ENCODE measurements at places on chromosomes 2 and 18.
A peak's percentile ranks its signal among the peaks of the same experiment; 100 is the strongest.

DNA sequence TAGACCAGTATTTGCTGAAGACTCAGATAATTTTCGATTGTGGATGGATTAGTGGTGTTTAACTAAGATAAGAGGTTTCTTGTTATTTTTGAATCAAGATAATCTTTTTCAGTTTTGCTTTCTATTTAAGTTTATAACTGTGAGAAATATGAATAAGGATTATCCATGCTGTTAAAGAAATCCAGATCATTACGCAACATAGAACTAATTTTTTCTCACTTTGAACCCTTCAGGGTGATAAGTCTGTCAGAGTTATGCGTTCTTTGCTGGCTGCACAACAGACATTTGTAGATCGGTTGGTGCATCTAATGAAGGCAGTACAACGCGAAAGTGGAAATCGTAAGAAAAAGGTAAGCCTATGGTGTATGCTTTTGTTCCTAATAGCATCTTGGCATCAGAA lies 74.1 kb downstream of the PIK3C3 start:
- no peak for DNase-seq

DNA sequence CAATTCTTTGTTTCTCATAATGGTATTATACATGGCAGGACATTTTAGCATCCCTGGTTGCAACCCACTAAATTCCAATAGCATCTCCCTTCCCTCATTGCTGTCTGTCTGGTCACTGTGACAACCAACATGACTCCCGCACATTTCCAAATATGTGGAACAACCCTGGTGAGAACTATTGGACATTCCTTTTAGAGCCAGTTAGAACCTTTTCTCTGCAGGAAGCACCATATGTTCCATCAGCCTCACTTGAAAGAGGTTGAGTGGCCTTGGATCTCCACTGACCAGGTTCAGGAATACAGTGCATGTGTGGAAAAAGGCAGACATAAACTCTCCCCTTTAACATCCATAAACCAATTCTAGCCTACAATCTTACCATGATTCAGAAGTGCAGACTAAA lies 25.9 kb upstream of the GLS start:
- DNase-seq = no peak

DNA sequence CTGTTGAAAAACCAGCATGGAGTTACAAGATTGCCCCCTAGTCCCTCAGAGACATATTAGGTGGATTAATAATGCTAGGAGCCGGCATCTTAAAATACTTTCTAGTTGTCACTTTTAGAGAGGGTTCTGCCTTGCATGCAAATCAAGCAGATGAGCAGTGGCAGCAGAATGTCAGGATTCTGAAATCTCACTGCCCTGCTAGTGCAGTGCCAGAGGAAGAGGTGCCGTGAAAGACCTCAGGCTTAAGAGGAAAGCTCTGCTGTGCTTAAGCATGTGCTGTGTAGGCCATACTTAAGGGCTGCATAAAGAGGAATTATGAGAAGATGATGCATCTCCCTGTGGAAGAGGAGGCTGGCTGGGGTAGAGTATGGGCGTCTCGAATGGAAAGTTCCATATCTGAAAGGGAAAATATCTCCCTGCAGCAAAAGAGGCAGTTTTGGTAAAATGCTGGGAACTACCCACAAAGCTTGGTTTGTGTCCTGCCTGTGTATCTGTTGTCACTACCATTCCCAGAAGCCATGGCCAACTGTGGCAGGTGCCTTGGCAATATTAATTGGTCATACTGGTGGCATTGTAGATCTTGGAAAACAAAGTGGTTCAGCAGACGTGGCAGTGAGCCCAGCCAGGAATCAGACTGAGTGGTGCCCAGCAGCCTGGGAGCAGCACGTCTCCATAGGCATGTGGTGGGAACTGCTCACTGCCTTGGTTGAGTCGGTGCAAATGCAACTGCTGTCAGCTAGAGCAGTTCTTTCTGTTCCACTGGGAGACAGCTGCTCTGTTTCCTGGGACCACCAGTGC lies 131.9 kb downstream of the EVA1A start:
- no peak for DNase-seq

DNA sequence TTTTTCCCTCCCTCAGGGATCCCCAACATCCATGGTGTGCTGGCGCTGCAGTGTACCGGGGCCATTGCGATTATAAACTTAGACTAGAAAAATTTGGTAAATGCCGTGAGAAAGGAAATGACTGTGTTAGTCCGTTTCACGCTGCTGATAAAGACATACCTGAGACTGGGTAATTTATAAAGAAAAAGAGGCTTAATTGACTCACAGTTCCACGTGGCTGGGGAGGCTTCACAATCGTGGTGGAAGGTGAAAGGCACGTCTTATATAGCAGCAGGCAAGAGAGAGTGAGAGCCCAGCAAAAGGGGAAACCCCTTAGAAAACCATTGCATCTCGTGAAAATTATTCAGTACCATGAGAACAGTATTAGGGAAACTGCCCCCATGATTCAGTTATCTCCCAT lies 44.3 kb downstream of the NTSR2 start:
- DNase-seq = no peak

GRCh38 chr2:160394153-160394552 lies 99.5 kb downstream of the RBMS1 start:
- DNase-seq = no peak

- DNase-seq = no peak
These were observed 361.5 kb downstream of the DSEL start for GRCh38 chr18:67154979-67155378.

DNA sequence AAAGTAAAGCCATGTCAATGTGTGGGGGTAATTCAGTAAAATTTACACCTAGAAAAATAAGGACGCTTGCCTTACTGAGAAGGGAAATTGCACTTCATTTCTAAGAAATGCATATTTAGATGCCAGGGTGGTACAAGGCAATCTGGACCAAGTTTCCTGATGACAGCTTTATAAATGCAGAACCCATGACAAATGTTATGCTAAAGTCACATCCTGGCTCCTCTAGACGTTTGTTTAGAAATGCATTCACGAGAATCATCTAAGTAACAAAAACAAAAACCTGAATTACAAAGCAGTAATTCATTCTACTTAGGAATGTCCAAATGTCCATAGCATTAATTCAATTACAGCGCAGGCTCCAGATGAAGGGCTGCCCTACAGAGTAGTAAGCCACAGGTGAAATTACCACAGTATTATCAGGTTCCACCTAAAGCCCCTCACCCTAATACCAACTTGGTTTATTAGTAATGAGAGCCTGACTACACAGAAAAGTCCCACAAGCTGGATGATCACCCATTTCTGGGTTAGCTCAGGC lies 49.8 kb downstream of the REV1 start:
- DNase-seq = no peak

DNA sequence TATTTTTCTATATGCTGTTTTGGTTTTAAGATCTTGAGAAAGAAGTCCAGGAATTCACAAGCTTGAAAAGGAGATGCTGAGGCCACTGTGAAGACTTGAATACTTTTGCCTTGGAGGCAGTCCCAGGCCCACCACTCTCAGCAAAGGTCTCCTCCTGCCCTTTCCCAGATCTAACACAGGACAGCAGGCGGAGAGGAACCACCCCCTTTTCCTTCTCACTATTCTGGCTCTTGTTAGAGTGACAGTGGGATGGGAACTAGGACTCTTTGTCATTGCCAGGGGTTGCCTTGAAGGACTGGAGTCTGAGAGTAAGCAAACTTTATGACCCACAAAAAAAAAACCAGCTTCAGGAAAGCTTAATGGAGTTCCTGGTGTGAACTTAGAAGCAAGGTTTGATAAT lies 54.7 kb downstream of the E2F6 start:
- DNase-seq = no peak

GRCh38 chr18:62837011-62837410 lies 121.7 kb downstream of the PHLPP1 start:
- DNase-seq = no peak

- DNase-seq = no peak
These were observed 804.3 kb downstream of the DCDC2C start for GRCh38 chr2:4507661-4508060.

DNA sequence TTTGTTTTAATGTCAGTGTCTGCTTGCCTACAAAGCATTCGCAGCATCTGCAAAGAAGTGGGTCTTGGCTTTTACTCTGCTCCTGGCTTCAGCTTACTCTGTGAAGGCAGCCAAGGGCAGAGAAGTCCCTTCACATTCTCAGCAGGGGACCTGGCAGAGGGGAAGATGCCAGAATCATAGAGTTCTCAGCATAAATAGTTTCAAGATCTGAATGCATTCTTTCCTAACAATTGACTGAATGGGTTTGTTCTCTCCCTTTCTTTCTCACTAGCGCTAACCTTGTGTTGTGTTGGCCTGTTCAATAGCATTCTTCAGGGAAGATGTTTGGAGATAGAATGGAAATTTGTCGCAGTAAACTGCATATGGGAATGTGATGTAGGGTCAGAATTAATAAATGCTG lies 106.9 kb downstream of the FARSB start:
- DNase-seq = no peak

- DNase-seq = no peak
These were observed 36.6 kb upstream of the ID2 start for GRCh38 chr2:8645176-8645831.

DNA sequence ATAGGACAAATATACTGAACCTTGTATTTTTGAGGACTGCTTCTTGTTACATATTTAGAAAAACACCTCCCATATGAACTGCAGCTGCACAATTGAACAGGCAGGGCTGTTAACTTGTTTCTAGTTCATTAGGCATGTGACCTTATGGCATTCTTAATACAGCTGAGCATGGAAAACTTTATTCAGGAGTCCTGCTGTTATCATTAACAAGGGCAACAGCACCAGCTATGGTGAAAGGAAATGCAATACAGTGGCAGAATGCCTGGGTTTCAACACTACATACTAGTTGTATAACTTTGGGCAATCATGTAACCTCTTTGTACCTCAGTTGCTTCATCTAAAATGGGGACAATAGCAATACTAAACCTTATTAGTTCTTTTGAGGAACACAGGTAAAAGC lies 71.8 kb downstream of the GDF7 start:
- DNase-seq = no peak

DNA sequence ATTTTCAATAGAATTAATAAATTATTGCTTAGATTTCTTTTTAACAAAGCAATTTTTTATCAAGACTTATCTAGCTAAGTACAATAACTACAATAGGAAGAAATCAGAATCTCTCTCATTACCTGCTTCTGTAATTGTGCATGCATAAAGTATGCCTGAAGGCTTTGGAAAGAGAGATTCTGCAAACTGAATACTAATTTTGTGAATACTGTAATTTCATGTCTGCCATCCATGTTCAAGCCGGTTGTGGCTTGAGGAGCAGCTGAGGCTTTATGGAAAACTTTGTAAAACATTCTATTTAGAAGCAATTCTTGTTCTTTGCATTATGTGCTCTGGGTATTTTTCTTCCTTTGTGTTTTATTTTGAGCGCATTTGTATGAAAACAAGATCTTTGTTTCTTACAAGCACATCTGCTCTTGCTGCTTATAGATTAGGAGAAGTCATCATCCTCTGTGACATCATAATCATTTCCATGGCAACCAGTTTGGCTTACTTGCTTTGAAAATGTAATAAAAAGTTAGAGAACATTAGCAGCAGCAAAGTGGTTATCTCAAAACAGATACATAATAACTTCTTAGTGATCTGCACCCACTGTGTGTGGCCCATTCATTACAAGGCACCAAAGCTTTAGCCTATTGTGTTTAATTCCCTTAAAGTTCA lies 16.0 kb upstream of the IKZF2 start:
- no peak for DNase-seq

DNA sequence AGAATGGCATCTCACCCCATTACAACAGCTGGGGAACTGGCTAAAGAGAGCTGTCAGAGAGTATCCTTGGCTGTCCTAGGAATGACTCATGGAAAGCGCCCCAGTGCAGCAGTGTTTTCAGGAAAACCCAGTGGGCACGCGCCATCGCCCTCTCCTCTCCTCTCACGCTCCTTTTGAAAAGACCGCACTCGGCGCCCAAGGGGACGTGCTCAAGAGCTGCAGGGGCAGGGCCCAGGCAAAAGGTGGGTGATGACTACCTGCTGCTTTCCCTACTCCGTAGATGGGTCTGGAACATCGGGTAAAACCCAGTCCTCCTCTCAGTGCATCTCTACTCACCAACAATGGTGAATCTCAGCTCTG lies 68.1 kb downstream of the EMILIN2 start:
- DNase-seq = no peak

DNA sequence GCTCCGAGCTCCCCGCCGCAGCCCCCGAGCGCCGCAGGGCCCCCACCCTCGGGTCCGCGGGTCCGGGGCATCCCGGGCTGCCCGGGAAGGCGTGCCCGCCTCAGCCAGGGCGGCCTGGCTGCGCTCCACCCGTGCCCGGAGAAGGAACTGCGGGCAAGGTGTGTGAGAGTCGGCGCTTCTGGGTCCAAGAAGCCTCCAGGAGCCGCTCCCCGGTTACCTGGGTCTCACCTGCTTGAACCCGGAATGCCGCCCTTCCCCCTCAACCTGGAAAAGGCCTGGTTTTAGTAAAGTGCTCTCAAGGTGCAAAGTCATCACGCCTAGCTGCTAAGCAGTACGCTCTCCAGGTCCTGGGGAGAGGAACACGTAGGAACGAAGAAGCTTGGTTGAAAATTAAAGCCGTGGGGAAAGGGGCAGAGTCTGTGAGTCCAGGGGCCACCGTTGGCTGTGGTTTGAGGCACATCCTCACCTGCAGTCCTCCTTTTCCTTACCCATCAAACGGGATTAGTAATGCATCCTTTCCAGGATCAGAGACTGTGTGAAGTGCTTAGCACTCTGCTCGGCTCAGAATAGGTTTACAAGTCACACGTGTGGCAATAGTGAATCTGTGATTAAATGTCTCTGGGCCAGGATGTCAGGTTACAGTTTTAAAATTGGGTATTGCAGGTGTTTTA lies 1.2 kb downstream of the ASAP2 start:
- peak; percentile 78 for DNase-seq

GRCh38 chr2:147181351-147182029 lies 663.3 kb upstream of the ACVR2A start:
- DNase-seq = no peak

- DNase-seq = no peak
These were observed 352.8 kb downstream of the RNF144A start for GRCh38 chr2:7270011-7270431.

DNA sequence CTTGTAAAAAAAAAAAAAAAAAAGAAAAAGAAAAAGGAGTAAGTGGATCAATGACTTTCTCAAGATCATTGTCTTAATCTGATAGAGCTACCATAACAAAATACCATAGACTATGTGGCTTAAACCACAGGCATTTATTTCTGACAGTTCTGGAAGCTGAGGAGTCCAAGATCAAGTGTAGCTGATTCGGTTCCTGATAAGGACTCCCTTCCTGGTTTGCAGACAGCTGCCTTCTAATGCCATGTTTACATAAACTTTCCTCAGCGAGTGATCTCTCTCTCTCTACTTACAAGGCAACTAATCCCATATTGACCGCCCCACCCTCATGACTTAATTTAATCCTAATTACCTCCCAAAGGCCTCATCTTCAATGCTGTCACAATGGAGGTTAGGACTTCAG lies 36.5 kb upstream of the SIX2 start:
- no peak for DNase-seq

- no peak for DNase-seq
These were observed 35.5 kb downstream of the RTP5 start for GRCh38 chr2:241904791-241905710.

Data from right kidney (tissue), 9 donors.